Mucosa of descending colon (tissue), 3 donors: ENCODE measurements at places on chromosomes 6 and 20.

- DNase-seq, result no peak
These were observed 164.1 kb upstream of the SALL4 start for GRCh38 chr20:51966296-51966971.

- DNase-seq, result no peak
These were observed 21.5 kb upstream of the DSE start for GRCh38 chr6:116349216-116349615.

DNA sequence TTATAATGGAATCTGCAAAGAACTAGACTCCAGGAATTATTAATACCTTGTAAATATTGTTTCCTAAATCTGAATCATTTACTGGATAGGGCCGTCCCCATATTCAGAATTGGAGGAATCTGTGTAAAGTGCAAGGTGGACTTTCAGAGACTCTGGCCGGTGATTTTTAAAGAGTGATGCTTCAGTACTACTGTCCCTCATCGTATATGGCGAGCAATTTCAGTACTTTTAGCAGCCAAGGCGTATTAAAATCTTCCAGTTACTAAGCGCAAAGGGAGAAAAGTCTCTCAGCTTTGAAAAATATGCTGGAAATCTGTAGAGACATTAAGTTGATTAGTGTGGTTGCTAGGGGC lies 483 bp downstream of the SMIM26 start:
- no peak for DNase-seq

- no peak for DNase-seq
These were observed 32.8 kb downstream of the GSS start for GRCh38 chr20:34922654-34923381.

GRCh38 chr20:33192912-33193501 lies 24.1 kb upstream of the BPIFA3 start:
- DNase-seq, result no peak

DNA sequence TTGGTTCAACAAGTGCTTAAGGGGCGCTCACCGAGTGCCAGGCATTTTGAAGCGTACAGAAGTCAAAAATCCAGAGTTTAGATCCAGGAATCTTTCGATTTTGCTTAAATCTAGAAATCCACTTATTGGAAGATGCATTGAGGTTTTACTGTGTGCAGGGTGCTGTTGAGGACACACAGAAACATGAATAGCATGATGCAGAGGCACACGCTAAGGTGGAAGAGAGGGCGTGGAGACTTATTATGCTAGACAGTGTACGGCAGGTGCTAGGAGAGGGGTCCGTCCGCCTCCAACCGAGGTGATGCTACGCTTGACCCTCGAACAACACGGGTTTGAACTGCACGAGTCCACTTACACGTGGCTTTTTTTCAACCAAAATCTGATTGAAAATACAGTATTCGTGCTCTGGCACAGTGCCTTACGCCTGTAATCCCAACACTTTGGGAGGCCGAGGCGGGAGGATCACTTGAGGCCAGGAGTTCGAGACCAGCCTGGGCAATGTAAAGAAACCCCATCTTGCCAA lies 1.0 kb upstream of the KIF13A start:
- DNase-seq, result no peak
